ENCODE measurements at places on chromosomes 12 and 14.
A peak's percentile ranks its signal among the peaks of the same experiment; 100 is the strongest.

GRCh38 chr12:117919479-117919878, 49.3 kb downstream of the KSR2 start:
- no peak for DNase-seq

- no peak for DNase-seq
Measured at GRCh38 chr12:94704452-94705306, 54.3 kb upstream of the TMCC3 start.

DNA sequence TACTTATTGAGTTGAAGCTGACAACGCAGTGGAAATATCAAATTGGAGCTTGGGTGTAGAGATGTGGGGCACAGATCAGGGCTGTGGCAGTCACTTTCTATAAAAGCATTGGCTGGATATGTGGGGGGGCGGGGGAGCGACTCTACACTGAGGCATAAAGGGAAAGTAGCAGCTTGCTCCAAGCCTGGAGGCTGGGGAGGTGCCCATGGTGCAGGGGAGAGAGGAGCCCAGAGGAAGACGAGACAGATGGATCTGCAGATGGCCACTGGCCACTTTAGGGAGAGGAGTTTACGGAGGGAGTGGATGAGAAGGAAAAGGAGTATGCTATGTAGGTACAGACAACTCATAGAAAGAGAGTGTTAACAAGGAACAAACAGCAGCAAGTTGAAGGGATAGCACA, 13.5 kb upstream of the NGB start:
- DNase-seq = no peak

- DNase-seq = peak; percentile 41
Measured at GRCh38 chr12:10235761-10236631, 23.3 kb downstream of the GABARAPL1 start.

- DNase-seq = peak; percentile 40
Measured at GRCh38 chr14:30283822-30284446, 275.0 kb upstream of the G2E3 start.

DNA sequence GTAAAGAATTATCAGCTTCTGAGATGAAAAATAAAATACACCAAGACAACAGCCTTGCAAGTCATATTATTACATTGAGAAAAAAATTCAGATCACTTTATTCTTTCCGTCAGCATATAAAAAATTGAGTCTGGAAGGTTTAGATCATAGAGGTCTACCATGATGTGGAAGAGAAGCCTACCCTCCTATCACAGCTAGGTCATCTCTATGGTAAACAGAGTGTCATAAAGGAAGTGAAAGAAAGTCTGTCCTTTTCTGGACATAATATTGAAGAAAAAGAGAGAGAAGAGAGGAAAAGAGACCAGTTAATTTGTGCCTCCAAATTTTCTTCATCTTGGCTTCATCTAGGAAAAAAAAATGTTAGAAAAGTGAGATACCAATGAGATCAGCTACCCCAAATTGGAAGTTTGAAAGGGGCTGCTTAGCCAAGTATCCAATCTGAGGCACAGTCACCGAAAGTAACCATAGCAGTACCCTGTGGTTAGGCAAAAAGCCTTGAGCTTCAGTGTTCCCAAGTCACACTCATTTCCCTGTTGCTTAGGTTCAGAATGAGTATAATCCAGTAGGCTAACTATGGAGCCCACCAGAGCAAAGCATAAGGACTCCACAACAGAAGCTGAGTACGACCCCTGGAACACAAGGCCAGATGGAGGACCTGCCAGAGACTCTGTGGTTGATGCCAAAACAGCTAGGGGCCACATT, 38.1 kb downstream of the DUSP6 start:
- no peak for DNase-seq

GRCh38 chr14:100807496-100807895, 18.4 kb upstream of the MEG3 start:
- no peak for DNase-seq

GRCh38 chr12:51955702-51956101, 4.2 kb downstream of the ACVR1B start:
- no peak for DNase-seq

DNA sequence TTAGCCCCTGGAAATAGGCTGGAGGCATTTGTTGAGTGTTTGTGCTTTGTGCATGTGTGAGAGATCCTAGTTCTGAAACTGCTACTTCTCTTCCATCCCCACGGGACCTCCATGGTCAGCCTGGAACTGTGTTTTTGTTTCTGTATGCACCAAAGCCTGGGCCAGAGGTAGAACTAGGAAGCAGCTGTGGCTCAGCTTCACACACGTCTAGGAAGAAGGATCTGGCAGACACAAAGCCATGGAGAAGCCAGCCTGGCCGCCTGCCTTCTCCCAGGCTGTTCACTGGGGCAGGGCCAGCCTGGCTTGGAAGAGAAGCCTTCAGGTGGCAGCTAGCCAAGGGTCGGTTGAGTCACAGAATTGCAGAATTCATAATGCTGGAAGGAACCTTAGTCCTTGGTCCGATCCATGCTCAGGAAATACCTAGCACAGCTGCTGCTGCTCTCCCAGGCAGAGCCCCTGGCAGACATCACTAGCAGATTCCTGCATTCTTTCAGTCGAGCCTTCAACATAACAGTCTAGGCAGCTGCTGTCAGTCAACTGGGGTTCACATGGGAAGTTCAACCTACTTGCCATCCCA, 27.0 kb downstream of the RIN3 start:
- DNase-seq = no peak

- DNase-seq = no peak
Measured at GRCh38 chr14:75824318-75824717, 157.5 kb downstream of the TGFB3 start.

- DNase-seq = no peak
Measured at GRCh38 chr14:104096751-104097700, 11.5 kb downstream of the ASPG start.

- DNase-seq = peak; percentile 37
Measured at GRCh38 chr12:53956251-53956887, 1.7 kb downstream of the HOXC12 start.

GRCh38 chr14:53581504-53581903, 375.1 kb downstream of the BMP4 start:
- no peak for DNase-seq

DNA sequence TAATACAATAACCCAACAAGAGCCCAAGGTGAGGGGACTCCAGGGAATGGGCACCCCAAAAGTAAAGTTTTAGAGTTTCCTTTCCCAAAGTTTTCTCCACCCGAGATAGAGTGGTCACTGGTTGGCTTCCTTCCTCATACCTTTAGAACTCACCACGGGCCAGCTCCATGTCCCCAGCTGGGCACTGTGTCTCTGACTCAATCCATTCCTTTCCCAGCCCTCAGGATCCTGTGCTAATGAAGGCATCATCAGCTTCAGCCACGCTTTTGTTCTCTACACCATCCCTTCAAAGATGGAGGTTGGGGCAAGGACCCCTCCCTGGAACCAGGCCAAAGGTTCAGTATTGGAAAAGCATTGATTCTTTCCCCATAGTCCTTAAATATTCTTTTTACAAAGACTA, 59.8 kb upstream of the VASH1 start:
- no peak for DNase-seq

- DNase-seq = no peak
Measured at GRCh38 chr12:82359115-82359478, 768 bp downstream of the METTL25 start.

GRCh38 chr14:71625891-71626701, 306.1 kb upstream of the RGS6 start:
- DNase-seq = no peak

DNA sequence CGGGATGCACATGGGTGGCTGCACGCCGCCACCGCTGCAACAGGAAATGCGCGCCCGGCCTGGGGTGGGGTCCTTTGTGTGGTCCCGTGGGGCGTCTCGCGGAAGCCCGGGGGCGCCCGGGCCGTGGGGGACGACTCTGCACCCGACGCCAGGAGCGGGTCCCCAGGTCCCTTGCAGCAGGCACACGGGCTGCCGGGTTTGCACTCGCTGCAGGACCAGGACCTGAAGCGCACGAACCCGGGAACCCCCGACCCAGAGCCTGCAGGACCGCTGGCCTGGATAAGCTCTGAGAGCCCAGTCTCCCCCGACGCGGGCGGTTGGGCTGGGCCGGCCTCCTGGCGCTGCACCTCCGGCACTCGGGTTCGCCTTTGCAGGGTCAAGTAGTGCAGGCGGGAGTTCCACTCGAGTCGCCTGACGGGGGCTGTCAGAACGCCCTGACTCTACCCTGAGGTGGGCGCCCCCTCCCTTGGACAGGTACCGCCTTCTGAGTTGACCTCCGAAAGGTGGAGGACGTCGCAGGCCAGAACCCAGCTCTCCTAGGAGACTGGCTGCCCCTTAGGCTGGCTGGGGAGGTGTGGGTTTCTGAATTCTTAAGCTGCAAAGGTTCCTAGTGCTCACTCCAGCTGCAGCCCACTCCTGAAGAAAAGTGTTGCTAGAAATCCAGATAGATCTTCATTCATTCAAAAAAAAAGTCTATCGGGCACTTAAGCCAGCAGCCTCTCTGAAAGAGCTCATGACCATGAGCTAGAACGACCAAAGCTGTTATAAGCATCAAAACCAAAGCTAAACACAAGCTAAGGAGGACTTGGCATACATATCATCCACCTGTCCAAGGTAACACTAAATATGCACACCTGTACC, 68.0 kb downstream of the RNF34 start:
- DNase-seq = no peak

- DNase-seq = no peak
Measured at GRCh38 chr14:104133496-104133895, 4.9 kb upstream of the KIF26A start.
